ENCODE measurements at places on chromosomes 13 and 19.

GRCh38 chr13:110015253-110015652 is 228.9 kb upstream of the IRS2 start:
- DNase-seq, result no peak

DNA sequence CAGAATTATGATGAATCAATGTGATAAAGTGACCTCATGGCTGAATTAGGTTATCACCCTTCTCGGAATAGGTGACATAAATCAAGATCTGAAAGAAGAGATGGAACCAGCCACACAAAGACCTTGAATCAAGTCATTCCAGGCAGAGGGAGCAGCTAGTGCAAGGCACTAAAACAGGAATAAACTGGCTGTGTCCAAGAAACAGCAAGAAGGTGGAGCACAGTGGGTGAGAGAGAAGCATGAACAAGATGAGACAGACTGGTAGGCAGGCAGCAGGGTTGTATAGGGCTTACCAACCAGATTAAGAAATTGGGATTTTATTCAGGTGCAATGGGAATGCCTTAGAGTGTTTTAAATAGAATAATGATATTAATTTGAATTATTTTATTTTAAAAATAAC is 470.3 kb downstream of the PCDH20 start:
- no peak for DNase-seq

GRCh38 chr19:10520652-10521318 is 3.5 kb upstream of the S1PR5 start:
- no peak for DNase-seq

- DNase-seq, result no peak
Measured at GRCh38 chr19:42330241-42330711, 4.8 kb downstream of the MEGF8 start.

DNA sequence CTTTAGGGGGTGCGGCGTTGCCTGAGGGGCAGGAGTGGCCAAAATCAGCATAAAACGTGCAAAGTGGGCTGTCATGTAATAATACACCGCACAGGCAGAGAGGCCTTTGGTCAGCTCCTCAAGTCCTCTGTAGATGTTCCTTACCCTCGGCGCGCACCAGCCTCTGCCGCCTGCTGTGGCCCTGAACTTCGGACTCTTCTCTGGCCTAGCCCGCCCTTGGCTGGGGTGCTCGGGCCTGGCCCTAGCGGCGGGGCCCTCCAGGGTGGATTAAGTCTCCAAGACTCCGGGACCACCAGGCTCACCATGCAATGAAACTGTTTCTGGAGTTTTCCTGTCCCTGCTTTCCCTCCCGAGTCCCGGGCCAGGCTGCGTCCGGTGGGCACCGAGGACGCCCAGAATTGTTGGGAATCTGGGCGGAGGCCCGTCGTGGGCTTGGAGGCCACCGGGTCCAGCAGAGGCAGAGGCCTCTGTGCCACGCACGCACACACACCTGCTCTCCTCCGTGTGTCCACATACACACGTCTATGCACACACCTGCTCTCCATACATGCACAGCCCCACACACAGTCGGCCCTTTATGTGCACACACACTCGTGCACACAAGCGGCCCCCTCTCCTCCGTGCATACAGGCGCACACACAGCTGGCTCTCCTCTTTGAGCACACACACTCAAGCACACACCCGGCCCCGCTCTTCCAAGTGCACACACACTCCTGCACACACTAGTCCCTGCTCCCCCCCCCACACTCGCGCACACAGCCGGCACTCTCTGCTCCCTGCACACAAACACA is 1.5 kb upstream of the TFDP1 start:
- no peak for DNase-seq

DNA sequence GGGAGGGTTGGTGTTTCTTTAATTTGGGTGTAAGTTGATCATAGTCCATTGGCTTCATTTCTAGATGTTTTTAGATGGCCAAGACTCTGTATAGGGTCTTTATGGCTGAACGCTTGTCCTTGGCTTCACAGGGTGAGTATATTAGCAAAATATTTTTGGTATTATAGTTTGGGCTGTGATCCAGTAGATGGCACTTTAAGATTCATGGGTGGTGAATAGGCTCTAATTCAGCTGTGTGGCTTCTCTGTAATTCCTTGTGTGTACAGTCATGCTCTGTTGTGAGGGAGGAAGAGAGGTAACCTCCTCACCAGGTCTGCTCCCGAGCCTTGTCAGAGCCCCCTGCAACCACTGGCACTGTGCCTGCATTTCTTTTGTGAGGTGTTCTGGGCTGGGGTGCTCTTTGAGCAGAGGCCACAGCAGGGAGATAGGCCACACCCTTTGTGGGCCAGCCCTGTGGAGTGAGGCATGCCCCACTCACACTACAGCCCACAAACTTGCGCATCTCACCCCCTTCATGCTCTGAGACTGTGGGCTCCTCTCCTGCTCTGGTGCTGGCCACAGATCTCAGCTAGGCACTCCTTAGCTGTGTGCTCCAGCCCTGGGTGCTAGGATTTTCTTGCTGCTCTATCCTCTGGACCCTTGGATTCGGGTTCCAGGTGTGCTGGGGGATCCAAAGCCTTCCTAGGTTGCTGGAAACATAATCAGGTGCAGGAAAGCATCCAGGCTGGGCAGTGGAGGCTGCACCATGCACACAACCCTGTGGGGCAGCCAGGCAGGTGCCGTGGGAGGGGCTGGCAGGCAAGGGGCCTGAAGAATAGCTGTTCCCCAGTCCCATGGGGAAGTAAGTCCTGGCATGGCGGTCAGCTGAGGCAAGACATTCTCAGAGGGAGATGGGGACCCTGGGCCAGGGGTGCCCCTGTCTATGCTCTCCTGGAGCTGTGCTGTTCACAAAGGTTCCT is 193.9 kb downstream of the GPC5 start:
- no peak for DNase-seq

DNA sequence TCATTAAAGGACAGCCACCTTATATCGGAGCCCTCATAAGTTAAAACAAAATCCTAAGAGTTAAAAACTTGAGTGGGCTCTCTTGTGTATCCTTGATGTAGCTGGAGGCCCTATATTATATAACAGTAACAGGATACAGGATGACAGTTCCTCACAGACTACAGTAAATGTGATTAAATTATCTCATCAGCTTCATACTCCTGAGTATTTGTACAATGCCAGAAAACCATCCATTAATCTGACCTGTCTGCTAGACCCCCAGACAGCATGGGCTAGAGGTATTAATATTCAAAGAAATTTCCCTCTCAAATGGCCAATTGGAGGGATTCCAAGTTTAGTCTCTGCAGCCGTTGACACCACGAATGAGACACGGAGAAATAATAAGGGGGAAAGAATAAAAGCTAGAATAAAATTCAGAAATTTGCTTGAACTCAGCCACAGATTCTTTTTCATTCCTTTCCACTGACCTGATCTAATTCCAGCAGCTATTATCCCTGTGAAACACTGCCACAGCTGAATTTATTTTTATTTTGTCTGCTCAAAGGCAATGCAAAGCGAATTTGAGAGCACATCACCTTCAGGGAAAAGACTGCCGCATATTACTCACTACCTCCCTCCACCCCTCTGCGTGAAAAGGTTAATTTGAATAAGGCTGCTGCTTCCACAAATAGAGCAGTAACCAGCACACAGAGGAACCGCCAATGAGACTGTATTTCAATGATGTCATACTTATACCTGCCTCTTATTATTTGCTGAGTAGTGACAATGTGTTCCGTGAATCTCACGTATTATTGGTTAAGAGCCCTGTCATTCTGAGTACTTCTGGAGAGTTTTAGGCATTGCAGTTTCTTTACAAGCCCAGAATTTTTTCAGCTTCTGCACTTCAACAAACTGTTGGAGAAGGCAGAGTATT is 155.9 kb upstream of the KLF12 start:
- no peak for DNase-seq

- DNase-seq, result no peak
Measured at GRCh38 chr19:7560255-7560654, 24.7 kb downstream of the PNPLA6 start.

DNA sequence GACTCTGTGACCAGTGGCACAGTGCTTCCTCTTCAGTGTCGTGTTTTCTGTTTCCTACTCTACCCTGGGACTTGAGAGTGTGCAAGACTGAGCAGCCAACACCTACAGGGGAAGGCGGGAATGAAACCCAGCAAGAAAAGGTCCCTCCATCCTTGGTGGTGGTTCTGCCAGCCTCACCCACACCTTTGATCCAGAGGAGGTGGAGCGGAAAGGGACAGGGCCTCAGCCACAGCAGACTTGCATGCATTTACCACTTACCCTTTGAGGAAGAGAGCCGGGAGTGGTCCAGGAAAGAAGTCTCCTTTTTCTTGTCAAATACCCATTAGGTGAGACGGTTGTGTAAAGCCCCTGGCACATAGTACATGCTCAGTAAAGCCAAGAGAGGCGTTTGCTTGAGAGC is 164.8 kb upstream of the ZNF536 start:
- DNase-seq, result no peak

DNA sequence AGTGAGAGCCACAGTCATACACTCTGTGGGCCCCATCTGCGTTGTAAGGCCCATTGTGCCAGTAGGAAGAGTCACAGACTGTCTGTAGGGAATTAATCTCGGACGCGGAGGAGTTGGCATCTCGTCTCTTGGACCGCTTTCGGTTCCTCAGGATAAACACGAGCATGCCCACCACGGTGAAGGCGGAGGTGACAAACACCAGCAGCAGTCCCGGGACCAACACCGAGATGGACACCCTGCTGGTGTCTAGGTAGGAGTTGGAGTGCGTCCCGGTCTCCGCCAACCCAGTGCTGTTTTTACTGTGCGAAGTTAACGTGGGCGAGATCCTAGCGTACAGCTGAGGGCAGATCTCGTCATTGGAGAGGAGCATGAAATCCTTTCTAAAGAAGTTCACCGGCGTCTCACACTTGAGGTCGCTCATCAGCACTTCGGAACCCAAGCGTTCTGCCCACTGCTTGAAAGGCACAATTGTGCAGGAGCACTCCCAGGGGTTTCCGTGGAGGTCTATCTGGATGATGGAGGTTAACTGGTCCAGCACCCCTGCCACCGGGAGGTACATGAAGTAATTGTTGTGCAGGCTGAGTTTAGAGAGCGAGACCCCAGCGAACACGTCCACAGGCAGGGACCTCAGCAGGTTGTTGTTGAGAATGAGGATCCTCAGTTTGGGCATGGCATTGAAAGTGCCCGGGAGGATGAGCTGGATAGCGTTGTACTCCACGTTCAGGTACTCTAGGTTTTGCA is 2.7 kb downstream of the SLITRK1 start:
- DNase-seq, result no peak

DNA sequence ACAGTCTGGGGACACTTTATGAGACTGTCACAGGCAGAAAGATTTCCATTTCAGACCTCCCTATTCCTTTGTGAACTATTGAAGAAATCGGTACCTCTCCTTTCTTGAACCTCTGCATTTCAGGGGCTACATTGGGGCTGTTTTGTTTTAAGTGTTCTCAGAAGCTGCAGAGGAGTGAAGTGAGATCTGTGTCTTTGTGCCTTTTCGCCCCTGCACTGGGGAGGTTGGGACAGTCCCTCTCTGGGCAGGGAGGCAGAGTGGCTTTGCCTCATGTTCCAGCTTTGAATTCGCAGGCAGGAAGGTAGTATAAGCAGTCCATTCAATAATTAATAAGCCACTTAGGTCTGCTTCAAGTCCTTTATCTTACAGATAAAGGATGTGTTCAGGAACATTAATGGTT is 9.5 kb upstream of the AMER2 start:
- no peak for DNase-seq

- no peak for DNase-seq
Measured at GRCh38 chr19:16316506-16316882, 8.1 kb upstream of the KLF2 start.

DNA sequence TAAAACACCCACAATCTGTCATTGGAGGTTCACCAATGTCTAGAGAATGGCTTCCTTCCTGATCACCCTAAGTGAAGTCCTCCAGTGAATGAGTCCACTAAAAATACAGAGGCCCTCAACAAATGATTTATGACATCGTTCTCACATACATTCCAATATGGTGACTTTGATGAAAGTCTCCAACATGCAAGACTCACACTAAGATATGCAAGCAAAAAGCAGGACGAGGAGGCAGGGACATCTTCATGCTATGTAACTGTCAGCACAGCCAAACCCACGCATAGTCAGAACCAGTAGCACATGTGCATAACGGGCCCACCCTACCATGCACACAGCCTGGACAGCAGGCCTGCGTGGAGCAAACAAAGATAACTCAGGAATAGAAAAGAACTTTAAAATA is 16.6 kb upstream of the LSM14A start:
- DNase-seq, result no peak

DNA sequence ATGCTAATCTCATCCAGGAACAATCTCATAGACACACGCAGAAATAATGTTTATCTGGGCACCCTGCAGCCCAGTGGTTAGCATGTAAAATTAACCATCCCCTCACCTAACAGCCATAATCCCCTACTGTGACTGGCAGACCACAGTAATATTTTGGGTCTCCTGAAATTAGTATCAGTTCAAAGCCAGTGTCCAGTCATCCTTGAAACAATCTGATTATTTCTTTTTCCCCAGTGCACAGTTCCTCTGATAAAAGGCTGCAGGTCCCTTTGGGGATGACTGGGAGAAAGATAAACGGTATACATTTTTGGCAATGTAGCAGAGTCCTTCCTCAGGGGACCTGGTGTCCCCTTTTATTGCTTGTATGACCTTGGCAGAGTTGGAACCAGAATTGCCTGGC is 50.4 kb upstream of the CYSLTR2 start:
- DNase-seq, result no peak

- DNase-seq, result no peak
Measured at GRCh38 chr19:11239377-11240000, at the start of gene ANGPTL8. TSS of gene ANGPTL8 (plus strand) at chr19:11239619. CDS start at chr19:11239638, 19 bp downstream.

- DNase-seq, result no peak
Measured at GRCh38 chr13:47459512-47459911, 541.6 kb downstream of the SUCLA2 start.

DNA sequence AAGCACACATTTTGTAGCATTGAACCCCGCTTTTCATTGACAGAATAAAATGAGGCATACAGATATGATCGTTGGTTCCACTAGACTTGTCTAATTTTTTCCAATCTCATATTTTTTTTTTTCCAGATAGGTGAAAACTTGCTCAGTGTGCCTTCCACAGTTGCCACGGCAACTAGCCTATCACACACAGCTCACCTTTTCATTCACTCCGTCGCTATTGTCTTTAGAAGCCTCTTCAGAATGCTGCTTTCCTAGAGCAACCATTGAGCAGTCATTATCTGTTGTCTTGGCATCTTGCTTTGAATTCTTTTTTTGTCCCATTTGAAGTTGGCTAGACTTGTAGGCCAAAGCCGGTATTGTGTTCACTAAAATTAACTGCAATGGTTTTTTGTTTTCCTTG is 37.7 kb upstream of the ESD start:
- DNase-seq, result no peak

GRCh38 chr13:59829690-59830089 is 334.0 kb downstream of the DIAPH3 start:
- DNase-seq, result no peak

GRCh38 chr13:31334547-31334946 is 134.8 kb downstream of the B3GLCT start:
- DNase-seq, result no peak
